Activated T-helper 1 cell treated with anti-CD3 and anti-CD28 coated beads, Interleukin-2, amount 50 U/mL, for 16 hours (primary cell): ENCODE measurements at places on chromosomes 2 and 18.

GRCh38 chr2:62570861-62571698, 65.1 kb upstream of the TMEM17 start:
- no peak for DNase-seq

DNA sequence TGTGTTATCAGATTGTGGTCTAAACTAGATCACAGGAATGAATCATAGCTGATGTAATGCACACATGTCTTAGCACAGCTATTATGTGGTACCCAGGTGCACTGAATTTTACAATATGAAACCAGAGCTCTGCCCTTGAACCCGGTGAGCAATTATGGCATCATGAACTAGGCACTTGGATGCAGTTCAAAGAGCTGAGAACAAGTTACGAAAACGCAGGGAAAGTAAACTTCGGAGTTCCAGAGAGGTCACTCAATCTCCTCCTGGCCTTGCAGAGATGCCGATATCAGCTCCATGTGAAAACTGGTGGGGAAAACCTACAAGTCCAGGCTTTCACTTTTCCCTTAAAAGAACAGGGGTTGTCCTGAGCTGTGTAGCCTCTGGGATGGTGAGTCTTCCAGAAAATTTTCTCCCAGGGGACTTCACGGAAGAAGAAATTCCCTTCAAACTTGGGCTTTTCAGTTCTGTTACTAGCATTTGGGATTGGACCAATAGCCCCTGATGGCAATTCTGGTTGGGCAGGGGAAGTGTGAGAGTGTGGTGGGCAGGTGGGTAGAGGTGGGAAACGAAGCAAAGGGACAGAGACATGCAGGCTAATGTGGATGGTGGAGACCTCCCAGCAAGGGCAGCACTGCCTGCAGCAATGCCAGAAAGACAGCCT, 71.1 kb upstream of the SH3BP4 start:
- DNase-seq: no peak

- no peak for DNase-seq
These were observed 56.6 kb upstream of the AGPS start for GRCh38 chr2:177335917-177336450.

- DNase-seq: no peak
These were observed 249.3 kb downstream of the LRATD1 start for GRCh38 chr2:14881651-14882327.

- no peak for DNase-seq
These were observed 21.2 kb downstream of the PTRHD1 start for GRCh38 chr2:24771764-24772586.

DNA sequence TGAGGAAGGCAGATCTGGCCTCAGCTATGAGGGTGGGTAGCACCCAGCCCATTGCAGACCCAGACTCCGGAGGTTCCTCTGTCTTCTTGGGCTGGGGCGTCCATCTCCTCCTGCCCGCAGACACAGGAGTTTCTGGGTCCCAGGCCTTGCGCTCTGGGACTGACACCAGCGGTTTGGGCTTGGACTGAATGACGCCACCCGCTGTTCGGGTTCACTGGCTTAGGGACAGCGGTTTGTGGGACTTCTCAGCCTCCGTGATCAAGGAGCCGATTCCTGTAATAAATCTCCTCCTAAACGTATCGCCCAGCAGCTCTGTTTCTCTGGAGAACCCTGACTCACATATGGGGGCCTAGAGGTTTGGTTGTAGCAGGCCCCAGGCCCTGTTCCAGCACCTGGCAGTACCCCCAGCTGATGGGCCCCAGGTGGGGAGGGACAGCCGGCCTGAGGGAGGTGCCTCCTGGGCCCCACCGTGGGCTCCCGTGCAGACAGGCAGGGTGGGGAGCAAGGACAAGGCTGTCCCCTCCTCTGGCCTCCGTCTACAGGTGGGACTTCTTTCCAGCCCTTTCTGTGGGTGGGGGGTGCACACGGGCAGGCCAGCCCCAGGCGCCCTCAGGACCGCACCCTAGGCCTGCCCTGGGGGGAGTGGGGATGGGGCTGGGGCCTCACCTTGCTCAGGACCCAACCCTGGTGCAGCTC, 4.5 kb upstream of the AQP12A start:
- DNase-seq: no peak

DNA sequence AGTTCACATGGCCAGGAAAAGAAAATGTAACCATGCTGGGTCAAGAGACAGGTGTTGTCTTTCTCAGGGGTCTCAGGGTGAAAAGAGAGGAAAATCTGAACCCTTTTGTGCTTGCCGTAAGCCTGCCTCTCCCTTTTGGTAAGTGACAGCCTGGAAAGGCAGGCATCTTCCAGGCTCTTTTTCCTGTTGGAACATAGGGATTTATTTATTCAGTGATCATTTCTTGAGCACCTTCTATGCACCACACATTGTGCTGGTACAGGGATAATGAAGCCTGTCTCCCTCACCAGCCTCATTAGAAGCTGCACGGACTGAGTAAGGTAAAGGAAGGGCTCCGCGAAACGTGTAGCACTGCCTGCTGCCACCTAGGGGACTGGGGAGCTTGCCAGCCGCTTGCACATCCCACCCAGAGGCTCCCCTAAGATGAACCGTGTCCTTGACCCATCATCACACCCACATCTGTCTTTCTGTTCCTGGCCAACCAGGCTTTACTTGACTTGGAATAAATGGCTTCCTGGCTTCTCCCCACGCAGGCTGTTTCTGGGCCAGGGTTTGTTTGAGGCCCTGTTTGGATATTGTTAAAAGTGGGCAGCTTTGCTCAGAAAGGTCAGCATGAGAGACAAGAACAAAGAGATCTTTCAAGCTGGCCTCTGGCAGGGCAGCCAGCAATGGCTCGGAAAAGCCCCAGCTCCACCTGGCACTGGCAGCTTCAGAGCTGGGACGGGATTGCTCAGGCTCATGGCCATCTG, 73.3 kb upstream of the MCFD2 start:
- DNase-seq: no peak

DNA sequence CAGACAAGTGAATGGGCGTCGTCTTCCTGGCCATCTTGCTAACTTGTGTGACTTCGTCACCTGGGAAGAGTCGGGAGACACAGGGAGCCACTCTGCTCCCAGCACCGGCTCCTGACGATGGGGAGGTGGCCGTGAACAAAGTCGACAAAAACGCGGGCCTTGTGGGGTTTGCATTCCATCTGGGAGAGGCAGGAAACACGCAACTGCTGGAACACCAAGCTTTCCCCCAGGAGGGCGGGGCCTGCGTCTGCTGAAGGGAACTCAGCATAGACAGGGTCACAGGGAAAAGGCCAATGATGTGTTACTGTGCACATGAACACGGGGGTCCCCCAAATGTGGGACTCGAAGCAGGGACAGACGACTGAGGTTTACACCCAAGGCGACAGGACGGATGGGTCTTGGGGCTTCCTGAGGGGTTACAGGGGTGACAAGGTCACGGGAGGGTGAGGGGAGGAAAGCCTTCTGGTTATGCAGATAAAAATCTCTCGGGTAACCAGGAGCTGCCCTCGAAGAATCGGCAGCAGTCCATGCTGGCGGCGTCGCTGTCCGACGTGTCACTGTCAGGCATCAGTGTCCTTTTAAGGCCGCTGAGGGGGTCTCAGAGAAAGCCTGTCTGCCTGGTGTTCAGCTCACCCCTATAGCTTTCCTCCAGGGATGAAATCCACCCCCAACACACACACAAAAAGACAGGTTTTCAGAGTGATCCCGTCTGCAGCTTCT, 28.2 kb upstream of the PRLH start:
- no peak for DNase-seq

DNA sequence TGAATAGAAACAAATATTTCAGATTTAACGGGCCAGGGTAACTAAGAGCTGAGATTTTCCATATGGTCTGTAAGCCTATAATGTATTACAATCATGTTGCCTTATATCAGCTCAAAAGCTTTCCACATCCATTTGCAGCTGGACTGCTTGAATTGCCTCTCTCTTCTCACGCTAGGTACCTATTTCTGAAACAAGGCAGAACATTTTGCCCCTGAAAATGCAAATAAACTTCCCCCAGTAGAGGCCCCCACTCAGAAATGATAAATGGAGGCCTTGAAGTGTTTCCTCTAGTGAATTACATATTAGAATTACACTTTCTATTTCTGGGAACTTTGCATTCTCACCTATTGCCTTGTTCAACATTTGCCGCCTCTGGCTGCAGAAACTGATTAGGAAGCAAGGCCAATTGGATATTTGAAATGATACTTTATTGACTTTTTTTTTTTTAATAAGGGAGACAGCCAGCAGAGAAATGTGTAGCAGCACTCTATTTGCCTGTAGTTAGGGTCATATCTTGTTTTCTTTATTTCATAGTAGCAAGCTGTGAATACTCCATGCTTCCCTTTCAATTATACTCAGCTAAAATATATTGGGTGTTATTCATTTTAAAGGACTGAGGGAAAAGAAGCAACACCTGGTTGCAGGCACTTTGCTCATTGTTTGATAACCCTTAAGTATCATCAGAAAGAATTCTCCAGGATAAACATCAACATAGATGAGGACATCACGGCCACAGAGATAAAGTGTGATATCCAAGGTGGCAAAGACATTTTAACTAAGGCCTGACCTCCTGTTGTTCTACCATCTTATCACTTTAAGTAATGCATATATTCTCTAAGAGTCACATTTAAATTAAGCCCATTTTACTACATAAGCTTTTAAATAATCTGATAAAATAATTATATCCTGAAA, 505.5 kb downstream of the LRRTM4 start:
- DNase-seq: no peak

- no peak for DNase-seq
These were observed 26.2 kb downstream of the MMADHC start for GRCh38 chr2:149561309-149561926.

- DNase-seq: no peak
These were observed 33.1 kb upstream of the HDAC4 start for GRCh38 chr2:239433777-239434403.

DNA sequence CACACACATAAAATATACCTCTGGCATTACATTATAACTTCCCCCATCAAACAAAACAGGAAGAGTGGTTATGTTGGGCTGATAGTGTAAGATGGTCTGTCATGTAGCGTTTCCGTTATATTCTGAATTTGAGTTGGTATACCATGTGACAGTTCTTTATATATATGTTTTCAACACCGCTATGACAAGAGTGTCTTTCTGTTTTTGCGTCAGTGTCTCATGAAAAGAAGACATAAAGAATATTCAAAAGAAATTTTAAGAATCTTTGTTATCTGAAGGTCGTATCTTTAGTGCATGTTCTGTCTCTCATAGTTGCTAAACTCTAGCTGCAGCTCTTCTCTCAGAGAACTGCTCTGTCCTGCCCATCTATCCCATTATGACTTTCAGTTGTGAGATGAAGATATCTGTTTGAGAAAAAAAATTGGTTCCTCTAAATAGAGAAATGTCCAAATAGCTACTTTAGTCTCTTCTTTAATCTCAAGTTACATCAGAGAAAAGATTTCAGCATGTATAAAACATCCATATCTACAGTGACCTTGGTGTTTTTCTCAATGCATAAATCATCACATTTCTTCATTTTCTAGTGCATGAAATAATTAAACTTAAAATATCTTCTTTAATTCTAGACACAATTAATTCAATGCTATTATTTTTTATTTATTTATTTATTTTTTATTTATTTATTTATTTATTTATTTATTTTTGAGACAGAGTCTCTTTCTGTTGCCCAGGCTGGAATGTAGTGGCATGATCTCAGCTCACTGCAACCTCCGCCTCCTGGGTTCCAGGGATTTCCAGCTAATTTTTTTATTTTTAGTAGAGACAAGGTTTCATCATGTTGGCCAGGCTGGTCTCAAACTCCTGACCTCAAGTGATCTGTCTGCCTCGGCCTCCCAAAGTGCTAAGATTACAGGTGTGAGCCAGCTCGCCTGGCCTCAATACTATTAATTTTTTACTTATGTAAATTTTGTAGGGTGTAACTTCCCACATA, 24.3 kb upstream of the PSME4 start:
- DNase-seq: no peak

DNA sequence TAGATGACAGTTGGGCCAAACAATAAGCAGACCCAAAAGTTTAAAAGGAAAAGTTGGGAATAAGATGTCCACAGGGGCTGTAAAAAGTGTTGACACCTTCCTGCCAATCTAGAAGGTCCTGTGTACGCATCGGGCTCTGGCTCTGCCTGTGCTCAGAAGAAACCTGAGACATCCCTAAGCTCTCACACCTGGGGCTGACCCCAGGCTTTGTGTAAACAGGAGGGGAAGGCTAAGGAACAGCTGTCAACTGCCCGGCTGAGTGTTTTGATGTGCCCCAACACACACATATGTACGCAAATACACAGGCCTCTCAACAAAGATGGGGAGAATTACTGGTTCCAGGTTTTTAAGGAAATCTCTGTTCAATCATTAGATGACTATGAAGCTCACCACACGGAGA, 59.5 kb downstream of the TMEM131 start:
- no peak for DNase-seq

DNA sequence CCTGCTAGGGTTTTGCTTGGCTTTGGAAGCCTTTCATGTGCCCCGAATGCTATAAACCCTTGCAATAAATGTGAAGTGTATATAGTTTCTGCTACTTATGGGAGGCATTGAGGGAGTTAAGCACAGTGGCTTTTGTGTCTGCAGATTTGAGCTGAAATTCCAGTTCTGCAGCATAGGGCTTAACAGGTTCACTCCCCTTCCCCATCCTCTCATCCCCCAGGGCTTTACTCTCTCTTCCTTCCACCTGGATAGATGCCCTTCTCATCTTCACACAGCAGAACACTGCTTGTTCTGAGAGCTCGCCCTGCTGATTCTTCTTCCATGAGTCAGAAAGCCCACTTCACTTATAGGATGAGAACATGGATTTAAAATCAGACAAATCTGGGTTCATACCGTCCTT, 37.2 kb downstream of the SOX11 start:
- DNase-seq: no peak

DNA sequence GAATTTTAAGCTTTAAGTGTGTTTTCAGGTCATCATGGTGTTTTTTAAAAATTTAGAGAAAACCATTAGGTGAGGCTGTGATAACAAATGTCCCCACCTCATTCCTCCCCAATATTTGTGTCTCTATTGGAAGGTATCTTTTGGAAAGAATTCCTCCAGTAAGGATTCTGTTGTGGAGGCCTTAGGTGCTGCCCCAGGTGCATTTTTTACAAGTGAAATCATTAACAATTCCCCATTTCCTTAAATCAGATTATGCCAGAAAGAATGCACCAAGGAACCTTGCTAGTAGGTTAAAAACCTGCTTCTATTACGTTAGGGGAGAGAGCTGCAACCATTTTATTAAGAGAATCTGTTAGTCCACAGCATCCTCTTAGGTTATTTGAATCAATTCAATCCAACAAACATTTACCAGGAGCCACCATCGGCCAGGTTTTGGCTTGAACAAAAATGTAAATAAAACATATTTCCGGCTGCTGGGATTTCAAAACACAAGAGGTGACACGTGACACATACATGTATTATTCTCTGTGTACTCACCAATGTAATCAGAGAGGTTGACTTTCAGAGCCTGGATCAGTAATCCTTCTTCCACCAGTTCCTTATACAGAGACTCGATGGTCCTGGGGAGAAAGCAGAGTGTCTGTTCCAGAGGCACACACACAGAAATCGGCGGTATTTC, 112.5 kb upstream of the ASB18 start:
- no peak for DNase-seq

DNA sequence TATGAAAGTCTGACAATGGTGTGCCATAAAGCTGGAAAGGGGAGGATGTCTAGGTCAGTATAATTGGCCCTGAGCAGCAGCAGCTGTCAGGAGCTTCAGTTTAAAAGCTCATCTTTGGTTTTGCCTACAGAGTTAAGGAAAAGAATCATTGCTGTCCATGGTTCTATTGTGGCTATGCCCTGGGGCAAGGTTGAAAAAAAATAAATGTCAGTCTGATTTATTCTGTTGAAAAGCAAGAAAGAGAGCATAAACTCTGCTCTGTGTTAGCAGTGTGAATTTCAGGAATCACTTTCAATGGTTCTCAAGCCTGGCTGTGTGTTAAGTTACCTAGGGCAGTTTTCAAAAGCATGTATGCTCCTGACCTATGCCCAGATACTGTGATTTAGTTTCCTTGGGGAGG, 446.7 kb downstream of the SETBP1 start:
- no peak for DNase-seq
